Stimulated activated effector memory CD8-positive, alpha-beta T cell treated with anti-CD3 and anti-CD28 coated beads, Interleukin-12 subunit alpha, Interleukin-12 subunit beta, amount 100 ng/mL, for 72 hours (primary cell): ENCODE measurements at places on chromosomes 12 and 14.

GRCh38 chr12:125786143-125786542, 720.9 kb downstream of the AACS start:
- no peak for DNase-seq

- no peak for DNase-seq
These were observed 82.4 kb downstream of the WDR20 start for GRCh38 chr14:102222009-102222575.

GRCh38 chr12:2892246-2892645, 1.6 kb downstream of the TULP3 start:
- DNase-seq: no peak

DNA sequence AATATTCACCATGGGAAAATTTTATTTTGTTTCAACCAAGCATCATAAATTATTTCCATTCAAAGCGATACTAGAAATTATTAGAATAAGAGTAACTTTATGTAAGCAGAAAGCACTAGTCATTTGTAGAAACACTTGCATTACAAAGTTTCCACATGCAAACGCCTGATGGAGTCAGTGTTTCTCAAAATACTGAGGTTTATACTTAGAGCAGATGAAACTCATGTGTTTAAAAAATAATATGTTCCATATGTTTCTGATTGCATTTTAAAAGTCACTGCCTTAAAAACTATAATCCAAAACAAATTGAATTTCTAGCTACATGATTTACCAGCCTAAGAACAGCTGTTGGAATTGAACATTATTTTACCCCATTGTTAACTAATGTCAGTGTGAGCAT, 1246.4 kb downstream of the SLC16A7 start:
- no peak for DNase-seq

- no peak for DNase-seq
These were observed 210.6 kb upstream of the ABCD2 start for GRCh38 chr12:39830171-39830570.

GRCh38 chr14:88937706-88938105, 113.3 kb downstream of the TTC8 start:
- no peak for DNase-seq

- DNase-seq: no peak
These were observed 19.4 kb upstream of the PARP11 start for GRCh38 chr12:3892631-3893030.

- DNase-seq: peak; percentile 13
These were observed 28.6 kb downstream of the SUDS3 start for GRCh38 chr12:118404876-118405521.

DNA sequence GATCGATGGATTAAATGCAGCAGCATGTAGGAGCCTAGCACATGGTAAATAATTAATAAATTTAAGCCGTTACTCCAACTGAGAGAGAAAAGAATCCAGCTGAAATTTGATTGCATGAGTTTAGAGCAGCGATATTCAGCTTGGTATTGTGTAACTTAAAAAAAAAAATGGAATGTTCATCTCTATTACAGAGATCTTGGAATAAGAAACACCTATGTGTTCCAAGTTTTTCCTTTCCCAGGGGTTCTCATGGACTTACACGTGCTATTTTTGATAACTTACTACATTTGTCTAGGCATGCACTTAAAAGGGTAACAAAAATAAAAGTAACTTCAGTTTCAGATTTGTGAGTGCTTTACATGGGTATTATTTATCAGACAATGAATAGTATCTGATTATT, 122.8 kb downstream of the RASSF9 start:
- DNase-seq: no peak

- no peak for DNase-seq
These were observed 11.6 kb upstream of the FOXN3 start for GRCh38 chr14:89428546-89429198.

- DNase-seq: no peak
These were observed 28.1 kb upstream of the SINHCAF start for GRCh38 chr12:31353750-31354708.

GRCh38 chr12:13950502-13950901, 30.9 kb downstream of the GRIN2B start:
- no peak for DNase-seq

- DNase-seq: no peak
These were observed 186.7 kb upstream of the NEDD1 start for GRCh38 chr12:96720363-96720705.

- no peak for DNase-seq
These were observed 96.6 kb upstream of the PCED1B start for GRCh38 chr12:46982629-46983392.

DNA sequence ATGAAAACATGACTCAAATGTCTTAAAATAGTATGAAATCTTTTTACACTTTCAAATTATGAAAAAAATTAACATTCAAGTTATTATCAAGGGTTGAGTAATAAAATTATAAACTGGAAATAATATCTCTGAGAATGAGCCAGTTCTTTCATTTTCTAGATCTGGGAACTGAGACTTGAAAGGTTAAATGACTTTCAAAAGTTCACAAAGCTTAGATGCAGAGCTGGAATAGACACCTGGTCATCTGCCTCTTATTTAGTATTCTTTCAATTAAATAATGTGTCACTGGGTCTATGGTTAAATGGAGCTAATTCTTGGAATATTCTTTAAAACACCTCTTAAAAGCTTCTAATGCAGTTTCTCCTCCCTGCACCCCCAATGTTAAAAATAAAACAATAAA, 86.6 kb downstream of the CDK17 start:
- no peak for DNase-seq

- no peak for DNase-seq
These were observed 15.3 kb upstream of the ITPR2 start for GRCh38 chr12:26848156-26848825.

- DNase-seq: no peak
These were observed 122.5 kb downstream of the PHLDA1 start for GRCh38 chr12:75908961-75909605.

- DNase-seq: no peak
These were observed 60.2 kb upstream of the STXBP6 start for GRCh38 chr14:25110106-25110505.

- no peak for DNase-seq
These were observed at the start of gene TSPAN11 for GRCh38 chr12:30926243-30927221. TSS of gene TSPAN11 (plus strand) at chr12:30926748. CDS start at chr12:30953992, 27,244 bp downstream.

DNA sequence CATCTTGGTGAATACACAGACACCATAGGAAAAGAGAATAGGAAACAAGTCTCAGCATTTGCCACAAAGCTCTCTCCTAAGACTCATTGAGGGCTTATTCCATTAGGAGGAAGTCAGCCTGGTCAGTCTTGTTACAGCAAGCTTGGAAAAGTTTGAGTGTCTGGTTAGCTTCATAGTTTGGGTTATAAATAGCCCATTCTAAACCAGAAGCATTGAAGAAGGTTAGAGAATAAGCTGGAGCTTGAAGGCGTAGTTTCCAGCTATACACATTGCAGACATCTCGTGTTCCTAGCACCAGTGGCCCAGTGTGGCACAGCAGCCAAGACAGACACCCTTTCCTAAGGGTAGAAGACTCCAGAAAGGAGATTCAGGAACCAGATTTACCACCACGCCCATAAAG, 168.8 kb upstream of the RBM19 start:
- no peak for DNase-seq

DNA sequence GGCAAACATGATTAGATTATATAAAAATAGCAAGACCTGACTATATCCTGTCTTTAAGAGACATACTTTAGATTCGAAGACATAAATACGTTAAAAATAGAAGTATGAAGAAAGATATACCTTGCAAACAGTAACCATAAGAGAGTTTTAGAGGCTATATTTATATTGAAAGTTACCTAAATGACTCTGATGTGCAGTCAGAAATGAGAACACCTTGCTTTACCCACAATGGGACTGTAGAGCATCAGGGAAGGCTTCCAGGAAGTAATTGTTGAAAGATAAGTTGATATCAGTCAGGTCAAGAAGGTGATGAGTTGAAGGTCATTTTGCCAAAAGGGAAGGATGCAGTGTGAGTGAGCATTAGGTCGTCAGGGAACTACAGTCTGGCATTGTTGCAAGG, 110.2 kb downstream of the NEDD1 start:
- no peak for DNase-seq

GRCh38 chr14:104940526-104941150, 16.0 kb downstream of the PLD4 start:
- DNase-seq: no peak

- no peak for DNase-seq
These were observed 28.6 kb upstream of the ADGRD1 start for GRCh38 chr12:130924966-130925665.

DNA sequence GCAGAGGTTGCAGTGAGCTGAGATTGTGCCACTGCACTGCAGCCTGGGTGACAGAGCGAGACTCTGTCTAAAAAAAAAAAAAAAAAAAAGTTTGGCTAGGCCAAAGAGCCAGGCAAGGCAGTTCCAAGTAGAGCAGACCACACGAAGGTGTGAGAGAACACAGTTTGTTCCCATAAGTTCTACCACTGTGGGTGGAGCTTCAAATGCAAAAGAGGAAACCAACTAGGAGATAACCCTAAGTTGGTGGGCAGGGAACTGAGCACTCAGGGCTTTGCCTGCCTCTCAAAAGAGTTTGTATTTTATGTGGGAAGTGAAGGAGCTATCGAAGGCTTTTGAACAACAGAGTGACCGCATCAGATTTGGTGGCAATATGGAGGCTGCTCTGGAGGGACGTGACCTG, 15.1 kb downstream of the SOCS2 start:
- no peak for DNase-seq

DNA sequence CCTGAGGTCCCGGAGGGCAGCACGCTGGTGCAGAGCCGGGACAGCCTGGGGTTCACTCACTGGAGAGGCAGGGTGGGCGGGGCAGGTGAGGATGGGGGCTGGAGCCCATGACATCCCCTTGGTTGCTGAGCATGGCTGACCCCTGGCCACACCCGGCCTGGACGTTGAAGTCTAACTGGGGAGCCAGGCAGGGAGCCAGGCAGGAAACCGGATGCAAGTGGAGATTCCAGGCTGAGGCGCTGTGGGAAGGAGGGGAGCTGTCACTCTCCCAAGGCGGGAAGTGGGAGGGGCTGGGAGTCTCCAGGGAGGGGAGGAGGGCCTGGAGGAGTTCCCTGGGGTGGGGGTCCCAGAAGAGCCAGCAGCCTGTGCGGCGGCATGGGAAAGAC, 7.7 kb upstream of the INF2 start:
- DNase-seq: no peak

DNA sequence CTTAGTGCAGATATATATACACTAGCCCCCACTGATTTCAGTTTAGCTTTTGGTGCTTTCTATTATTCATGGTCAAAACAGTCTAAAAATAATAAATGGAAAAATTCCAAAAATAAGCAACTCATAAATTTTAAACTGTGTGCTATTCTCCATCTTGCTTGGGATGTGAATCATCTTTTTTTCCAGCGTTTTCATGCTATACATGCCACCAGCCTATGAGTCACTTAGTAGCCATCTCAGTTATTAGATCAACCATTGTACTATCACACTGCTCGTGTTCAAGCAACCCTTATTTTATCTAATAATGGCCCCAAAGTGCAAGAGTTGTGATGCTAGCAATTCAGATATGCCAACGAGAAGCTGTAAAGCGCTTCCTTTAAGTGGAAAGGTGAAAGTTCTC, 73.9 kb upstream of the KRR1 start:
- DNase-seq: no peak

GRCh38 chr12:93376436-93377251, 1.1 kb upstream of the NUDT4 start:
- no peak for DNase-seq

GRCh38 chr14:95516554-95517181, at the start of gene SYNE3:
TSS of gene SYNE3 (minus strand) at chr14:95516650. CDS start at chr14:95475821, 40,829 bp downstream.
- DNase-seq: peak; percentile 58

DNA sequence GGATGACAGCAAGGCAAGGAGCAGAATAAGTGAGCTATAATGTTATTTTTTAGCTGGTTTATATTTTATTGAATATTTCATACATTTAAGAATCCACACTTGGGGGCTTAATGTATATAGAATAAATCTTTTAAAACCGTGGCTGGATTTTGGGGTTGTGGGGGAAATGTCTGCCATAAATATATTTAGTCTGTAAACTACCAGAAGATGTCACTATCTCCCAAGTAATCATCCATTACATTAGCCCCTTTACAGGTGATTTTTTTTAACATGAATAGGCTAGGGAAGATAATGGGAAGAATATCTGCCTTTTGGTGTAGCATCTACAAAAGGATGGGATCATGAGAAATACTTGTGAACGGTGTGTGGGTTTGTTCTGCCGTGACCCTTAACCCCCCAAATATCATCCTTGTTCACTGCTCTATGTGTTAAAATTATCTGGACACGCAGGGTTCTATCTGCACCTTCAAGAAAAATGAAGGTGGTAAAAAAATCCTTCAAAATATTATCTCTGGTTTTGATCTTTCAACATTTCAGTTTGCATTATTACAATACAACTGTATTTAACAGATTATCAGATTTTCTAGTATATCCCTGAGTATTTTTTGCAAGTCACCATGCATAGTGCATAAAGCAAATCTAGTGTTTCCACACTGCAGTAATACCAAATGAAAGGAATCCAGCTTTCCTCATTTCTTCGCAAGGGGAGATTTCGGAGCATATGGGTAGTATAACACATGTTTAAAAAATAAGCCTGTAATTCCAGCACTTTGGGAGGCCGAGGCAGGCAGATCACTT, 8.0 kb upstream of the SLC17A8 start:
- no peak for DNase-seq

DNA sequence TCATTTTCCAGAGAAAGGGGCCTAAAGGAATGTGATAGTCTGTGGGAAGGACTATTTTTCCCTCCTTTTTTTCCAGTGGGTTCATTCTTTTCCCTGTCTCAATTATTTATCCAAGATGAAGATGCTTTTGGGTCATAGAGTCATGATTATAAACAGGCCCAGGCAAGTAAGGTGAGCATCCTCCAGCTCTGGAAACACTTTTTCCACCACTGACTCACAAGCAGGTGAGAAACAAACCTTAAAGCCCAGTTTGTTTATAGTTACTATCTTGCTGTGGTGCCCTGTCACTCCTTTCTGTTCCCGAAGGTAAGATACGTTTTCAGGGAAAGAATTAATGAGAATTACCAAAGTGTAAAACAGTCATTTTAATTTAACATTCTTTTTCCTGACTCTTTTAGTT, 107.7 kb upstream of the IFNG-AS1 start:
- DNase-seq: no peak

DNA sequence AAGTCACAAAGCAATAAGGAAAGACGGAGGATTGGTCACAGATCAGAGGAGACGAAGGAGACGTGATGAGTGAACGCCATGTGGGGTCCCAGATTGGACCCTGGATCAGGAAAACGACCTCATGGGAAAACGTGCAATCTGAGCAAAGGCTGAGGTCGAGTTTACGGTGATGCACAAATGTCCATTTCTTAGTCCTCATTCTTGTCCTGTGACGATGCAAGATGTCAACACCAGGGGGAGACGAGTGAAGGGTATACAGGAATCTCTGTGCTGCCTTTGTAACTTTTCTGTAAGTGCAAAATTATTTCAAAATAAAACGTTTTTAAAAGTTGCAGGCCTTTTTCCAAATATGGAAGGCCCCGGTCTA, 329.8 kb downstream of the MED13L start:
- no peak for DNase-seq

GRCh38 chr14:77260631-77261030, 10.4 kb downstream of the NGB start:
- no peak for DNase-seq

- DNase-seq: no peak
These were observed 116.0 kb downstream of the PPP1R12A start for GRCh38 chr12:79818856-79819255.

- no peak for DNase-seq
These were observed 35.5 kb downstream of the PDZRN4 start for GRCh38 chr12:41223600-41223999.

GRCh38 chr12:68972595-68972994, 39.6 kb upstream of the CPM start:
- no peak for DNase-seq
